Thyroid gland (tissue), 4 donors: ENCODE measurements at places on chromosomes 11 and 22.

- no peak for DNase-seq
These were observed 1.5 kb downstream of the SYT12 start for GRCh38 chr11:67024410-67024809.

GRCh38 chr11:84022695-84023094 lies 736.5 kb upstream of the CCDC90B start:
- no peak for DNase-seq

- DNase-seq, result peak; percentile 8
These were observed 39.9 kb downstream of the SERGEF start for GRCh38 chr11:17972987-17973386.

GRCh38 chr11:112719736-112720525 lies 241.3 kb upstream of the NCAM1 start:
- DNase-seq, result no peak
